ENCODE measurements at places on chromosomes 7 and 10. TPM values are rescaled to one million over a fixed set of nuclear protein-coding genes. Genes with fewer than 3 reads are reported as not detected.

Gene ANKMY2
- 74.3 TPM for total RNA-seq

Gene RET
- 2.2 TPM for total RNA-seq

Gene TBXAS1
- total RNA-seq = 1.2 TPM

Gene NFE2L3
- 13.3 TPM for total RNA-seq

Gene CYP3A4
- not detected for total RNA-seq

Gene BAIAP2L1
- total RNA-seq = 0.25 TPM

Gene PROSER2
- 0.98 TPM for total RNA-seq

Gene PALD1
- total RNA-seq = 4.9 TPM

Gene PNLIPRP3
- total RNA-seq = not detected

Gene KIAA1549
- total RNA-seq = 40.6 TPM

Gene ZEB1
- 46.5 TPM for total RNA-seq

Gene NPY4R
- under 0.01 TPM for total RNA-seq

Gene FBXL13
- total RNA-seq = 3.9 TPM

Gene CCDC172
- not detected for total RNA-seq

Gene RBP3
- not detected for total RNA-seq

Gene MYL10
- total RNA-seq = not detected

Gene SHH
- 0.98 TPM for total RNA-seq

Gene RNLS
- total RNA-seq = 4.2 TPM

Gene CNPY1
- total RNA-seq = 0.74 TPM

Gene ZNF775
- 9.3 TPM for total RNA-seq

Gene BRAT1
- total RNA-seq = 15.7 TPM

Gene ACBD5
- total RNA-seq = 47.2 TPM

Gene CCM2
- 19.4 TPM for total RNA-seq

Gene EPO
- not detected for total RNA-seq

Gene PRKAR2B
- 174 TPM for total RNA-seq

Gene CCSER2
- 70.6 TPM for total RNA-seq

Gene NPFFR1
- 1.5 TPM for total RNA-seq

Gene GIMAP6
- 2.7 TPM for total RNA-seq

Gene AGBL3
- total RNA-seq = 4.7 TPM

Gene HTRA1
- 46.7 TPM for total RNA-seq

Gene TSPAN33
- 3.9 TPM for total RNA-seq

Gene STRIP2
- total RNA-seq = 9.6 TPM

Gene H2AZ2
- total RNA-seq = 177 TPM

Gene SLC35G1
- 4.9 TPM for total RNA-seq

Gene MSMB
- total RNA-seq = not detected

Gene GIMAP8
- 0.74 TPM for total RNA-seq

Gene PKD2L1
- total RNA-seq = 0.25 TPM

Gene POLR1F
- 8.9 TPM for total RNA-seq

Gene SLC26A3
- total RNA-seq = not detected

Gene C10orf105
- 0.25 TPM for total RNA-seq

Gene BICC1
- 3.7 TPM for total RNA-seq

Gene CFAP58
- total RNA-seq = 0.25 TPM

Gene KMT2C
- 66.9 TPM for total RNA-seq

Gene SPAM1
- not detected for total RNA-seq

Gene HOXA9
- 0.25 TPM for total RNA-seq

Gene EVX1
- total RNA-seq = not detected

Gene GDF2
- total RNA-seq = not detected

Gene PCGF6
- 7.6 TPM for total RNA-seq

Gene ELFN1
- total RNA-seq = 5.4 TPM

Gene C10orf67
- 0.25 TPM for total RNA-seq

Gene MOGAT3
- not detected for total RNA-seq

Gene SSC4D
- 1.2 TPM for total RNA-seq

Gene IDI2
- total RNA-seq = not detected

Gene CNNM1
- 3.4 TPM for total RNA-seq

Gene LFNG
- total RNA-seq = 6.6 TPM

Gene SVOPL
- 0.25 TPM for total RNA-seq

Gene C7orf57
- total RNA-seq = 1.2 TPM
